Endodermal cell (in vitro differentiated cells): ENCODE measurements at places on chromosomes 5 and 9.

GRCh38 chr9:3027210-3027609 is 183.3 kb upstream of the PUM3 start:
- DNase-seq: no peak

DNA sequence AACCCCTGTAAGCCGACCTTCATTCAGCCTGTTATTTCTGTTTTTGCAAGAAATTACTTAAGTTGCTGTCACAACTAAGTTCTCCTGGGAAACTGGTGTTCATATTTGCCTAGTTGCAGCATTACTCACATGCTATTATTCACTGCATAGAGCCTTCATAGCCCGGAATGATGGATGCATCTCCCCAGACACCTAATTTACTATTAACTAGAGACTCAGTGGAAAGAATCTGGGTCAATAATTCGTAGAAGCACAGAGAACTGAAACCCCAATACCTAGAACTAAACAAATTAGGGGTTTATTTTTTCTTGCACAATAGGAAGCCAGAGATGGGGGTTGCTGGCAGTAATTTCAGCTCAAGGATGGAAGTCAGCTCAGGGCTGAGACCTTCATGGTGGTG is 45.7 kb upstream of the FAM170A start:
- DNase-seq: no peak

- no peak for DNase-seq
Measured at GRCh38 chr5:135878156-135878620, 17.5 kb downstream of the IL9 start.

DNA sequence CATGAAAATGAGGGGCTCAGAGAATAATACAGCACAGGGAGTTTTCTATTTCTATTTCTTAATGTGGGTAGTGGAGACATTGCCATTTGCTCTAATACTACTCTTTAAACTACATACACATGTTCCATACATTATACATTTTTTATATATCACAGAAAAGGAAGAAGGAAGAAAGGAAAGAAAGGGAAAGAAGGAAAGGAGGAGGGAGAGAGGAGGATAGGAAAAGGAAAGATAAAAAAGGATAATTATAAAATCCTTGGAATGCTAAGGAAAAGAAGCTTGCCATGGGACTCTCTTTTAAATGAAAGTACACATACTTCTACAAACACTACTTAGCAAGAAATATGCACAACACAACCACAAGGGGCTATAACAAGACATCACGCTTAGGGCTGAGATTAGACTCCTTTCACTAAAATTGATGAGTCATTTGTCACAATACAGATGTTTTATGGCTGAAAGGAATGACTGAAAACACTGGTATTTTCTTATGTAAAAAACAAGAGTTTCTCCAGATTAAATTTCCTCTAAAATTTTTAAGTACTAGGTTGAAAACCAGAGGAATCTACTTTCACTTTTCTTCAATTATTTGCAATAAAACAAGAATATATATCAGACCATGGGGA is 219.8 kb downstream of the ARL15 start:
- DNase-seq: no peak

DNA sequence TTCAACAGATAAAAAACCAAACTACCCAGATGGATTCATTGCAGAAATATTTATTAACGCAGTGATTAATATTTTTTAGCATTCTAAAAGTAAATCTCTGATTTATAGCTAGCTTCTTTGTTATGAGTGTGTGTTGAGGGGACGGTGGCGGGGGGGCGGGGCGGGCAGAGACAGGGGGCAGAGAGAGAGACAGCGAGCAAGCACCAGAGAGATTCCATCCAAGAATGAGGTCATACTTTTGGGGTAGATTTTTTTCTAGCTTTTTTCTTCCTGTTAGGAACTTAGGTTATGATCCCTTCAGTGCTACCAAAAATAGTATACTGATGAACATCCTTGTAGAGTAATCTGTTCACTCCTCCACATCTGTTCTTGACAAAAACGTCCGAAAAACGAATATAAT is 500 bp upstream of the ZNF883 start:
- no peak for DNase-seq

GRCh38 chr5:133391354-133392136 is 220.8 kb downstream of the FSTL4 start:
- peak; percentile 20 for DNase-seq

DNA sequence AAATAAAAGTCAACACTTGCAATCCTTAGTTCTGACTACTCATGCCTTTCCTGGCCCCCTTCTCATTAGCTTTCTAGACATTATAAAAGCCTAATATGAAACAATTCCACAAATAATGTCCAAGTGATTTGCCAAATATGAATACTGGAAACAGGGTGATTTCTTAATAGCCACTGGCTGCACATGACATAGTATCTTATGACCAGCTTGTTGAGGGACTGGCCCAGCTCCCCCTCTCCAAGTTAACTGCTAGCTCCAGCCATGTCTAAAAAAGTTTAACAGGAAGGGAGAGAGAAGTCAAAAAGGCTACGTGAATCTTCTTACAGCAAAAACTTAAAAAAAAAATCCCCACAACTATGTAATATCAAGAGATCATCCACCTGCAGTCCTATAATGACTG is 1.5 kb downstream of the CERT1 start:
- no peak for DNase-seq

- DNase-seq: no peak
Measured at GRCh38 chr5:143231973-143232812, 171.3 kb downstream of the NR3C1 start.

GRCh38 chr5:20212701-20213100 is 224.7 kb upstream of the CDH18 start:
- DNase-seq: no peak
